NCI-H510A (cell line): ENCODE measurements at places on chromosomes 1 and 21.

DNA sequence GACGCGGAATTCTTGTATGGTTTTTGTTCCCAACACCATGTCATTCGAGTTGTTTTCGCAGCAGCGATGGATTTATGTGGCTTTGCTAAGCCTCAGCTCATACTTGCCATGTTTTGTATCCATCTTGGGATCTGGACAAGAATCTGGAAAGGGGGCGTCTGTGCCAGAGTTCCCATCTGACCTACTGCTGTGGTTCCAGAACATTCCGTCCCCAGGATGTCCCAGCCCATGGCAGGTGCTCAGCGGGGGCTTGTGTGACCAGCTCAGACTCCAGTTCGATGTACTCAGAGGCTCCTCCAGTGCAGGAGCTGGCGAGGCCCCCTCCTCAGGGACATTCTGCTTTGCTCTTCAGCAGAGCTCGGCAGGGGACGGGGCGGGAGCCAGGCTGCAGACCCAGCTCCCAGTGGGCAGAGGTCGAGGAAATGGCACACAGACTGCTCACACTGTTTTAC, 24.0 kb upstream of the ADARB1 start:
- DNase-seq = no peak

- DNase-seq = no peak
Observed at GRCh38 chr1:25757151-25757845, 42.7 kb upstream of the SELENON start.

- DNase-seq = no peak
Observed at GRCh38 chr21:42133131-42133530, 62.0 kb downstream of the UMODL1 start.

GRCh38 chr1:175192630-175193526, at the start of gene KIAA0040:
Gene KIAA0040 (minus strand): TSS chr1:175192776. CDS start chr1:175161013, 31,763 bp downstream.
- peak; percentile 81 for DNase-seq

DNA sequence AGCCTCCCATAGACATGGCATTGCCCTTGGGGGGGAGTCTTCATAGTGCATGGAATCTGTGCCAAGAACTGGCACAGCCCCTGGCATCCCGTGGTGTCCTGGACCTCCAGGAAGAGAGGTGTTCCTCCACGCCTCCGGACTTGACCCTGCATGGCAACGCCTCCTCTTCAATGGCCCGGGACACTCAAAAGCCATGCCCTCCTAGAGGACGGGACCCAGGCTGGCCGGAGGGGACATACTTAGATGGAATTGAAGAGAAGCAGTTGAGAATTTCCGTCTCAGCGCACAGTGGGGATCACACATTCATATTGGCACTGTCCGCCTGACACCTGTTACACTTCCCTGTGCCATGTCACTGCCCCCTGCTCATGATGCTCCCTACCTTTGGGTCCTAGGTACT, 38.4 kb upstream of the TENT5C start:
- DNase-seq = no peak

DNA sequence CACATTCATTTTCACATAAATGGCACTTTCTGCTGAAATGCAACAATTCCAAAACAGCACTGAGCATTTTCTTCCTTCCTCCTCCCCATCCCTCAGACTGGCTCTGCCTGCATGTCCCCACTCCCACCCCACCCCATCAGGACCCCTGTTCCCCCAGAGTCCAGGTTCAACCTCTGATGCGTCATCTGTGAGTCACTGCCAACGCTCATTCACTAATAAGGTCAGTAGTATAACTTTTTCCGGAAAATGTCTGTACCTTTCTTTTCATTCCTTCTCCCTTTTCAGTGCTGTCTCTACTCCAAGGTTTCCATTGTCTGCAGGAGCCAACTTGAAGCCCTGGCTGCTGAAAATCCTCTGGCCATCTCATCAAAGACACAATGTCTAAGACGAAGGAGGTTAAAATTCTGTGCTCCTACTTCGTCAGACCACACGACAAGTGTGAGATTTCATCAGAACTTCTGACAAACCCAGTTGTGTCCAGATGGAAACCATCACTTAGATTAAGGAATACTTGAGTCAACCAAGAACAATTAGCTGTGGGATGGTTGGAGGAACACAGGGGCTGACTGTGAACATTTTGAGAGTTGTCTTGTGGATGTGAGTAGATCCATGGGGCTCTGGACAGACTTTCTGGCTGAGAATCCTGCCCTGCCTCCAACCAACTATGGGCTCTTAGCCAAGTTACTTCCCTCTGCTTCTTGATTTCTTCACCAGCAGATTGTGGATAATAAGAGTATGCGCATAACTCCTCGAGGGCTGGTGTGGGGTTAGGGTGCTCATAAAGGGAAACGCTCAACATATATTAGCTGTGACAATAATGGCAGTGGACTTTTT, 35.6 kb upstream of the UTS2 start:
- DNase-seq = no peak
